GM06990 (cell line): ENCODE measurements at places on chromosomes 2 and 18.

DNA sequence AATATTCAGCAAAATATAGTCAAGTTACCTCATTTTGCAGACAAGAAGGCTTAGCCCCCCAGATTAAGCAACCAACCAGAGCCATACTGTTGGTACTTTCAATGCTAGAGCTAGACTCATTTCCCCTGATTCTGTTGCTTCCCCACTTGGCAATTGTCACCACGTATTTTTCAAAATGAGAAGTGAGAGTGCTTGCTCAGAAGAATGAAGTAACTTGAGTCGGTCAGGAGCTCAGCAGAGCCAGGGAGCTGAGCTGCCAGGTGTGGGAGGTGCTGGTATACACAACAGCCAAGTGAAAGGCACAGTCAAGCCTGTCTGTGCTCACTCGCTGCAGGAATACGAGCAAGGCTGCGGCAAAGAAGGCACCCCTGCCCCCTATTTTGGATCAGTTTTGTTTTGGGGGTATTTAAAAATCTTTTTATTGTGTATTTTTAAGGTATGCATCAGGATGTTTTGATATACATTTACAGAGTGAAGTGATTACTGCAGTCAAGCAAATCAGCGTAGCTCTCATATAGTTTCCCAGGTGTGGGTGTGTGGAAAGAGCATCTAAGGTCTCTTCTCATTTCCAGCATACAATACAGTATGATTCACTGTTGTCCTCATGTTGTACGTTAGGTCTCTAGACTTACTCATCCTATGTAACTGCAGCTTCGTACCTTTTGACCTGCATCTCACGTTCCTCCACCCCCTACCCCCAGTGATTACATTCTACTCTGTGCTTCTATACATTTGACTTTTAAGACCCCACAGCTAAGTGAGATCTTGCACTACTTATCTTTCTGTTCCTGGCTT, 62.4 kb downstream of the MRPS9 start:
- DNase-seq: no peak

DNA sequence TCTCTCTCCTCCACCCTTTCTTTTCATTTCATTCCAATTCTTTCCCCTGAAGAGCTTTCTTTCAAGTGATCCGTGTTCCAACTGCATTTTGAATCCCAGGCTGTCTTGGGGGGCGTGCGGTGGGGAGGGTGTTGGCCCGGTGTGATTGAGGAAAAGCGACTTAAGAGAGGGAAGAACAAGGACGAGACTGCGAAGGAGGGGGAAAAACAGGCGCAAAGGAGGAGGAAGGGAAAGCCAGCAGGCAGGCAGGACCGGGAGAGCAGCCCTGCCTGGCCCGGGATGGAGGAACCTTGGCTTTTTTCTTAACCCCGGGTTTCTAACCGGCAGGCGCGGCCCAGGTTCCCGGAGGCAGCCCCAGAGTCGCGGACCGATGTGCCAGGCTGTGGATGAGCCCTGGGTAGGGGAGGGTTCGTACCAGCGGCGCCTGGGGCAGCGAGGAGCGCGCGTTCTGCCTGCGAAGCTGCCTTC, 1.3 kb downstream of the ADCYAP1 start:
- no peak for DNase-seq

DNA sequence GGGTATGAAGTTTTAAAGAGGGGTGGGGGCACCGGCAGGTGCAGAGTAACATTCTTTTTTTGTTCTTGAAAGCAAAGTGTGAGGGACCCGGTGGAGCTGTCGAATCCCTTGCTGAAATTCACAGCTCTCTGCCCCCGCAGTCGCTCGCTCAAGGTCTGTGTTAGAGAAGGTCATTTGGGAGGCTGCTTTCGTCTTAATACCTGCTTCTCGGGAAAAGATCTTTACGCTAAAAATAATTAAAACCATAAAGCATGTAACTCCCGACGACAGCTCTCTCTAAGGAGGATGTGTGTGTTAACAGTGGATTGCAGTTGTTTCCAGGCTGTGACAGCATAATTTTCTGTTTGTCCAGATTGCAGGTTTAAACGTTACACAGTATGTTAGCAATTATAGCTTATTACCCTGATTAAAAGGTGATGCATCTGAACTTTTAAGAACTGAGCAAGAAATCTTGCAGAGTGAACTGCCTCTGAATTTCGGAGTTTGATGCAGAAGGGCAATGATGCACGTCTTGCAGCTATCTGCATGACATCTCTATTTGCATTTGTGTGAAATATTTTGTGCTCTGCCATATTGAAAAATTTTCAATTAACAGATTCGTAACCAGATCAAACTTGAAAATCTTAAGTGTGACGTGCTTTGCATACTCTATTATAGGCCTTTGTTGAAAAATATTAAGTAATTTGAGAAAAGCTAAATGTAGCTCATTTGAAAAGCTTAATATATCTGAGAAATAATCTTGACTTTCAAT, 954 bp downstream of the RAPGEF4 start:
- no peak for DNase-seq

DNA sequence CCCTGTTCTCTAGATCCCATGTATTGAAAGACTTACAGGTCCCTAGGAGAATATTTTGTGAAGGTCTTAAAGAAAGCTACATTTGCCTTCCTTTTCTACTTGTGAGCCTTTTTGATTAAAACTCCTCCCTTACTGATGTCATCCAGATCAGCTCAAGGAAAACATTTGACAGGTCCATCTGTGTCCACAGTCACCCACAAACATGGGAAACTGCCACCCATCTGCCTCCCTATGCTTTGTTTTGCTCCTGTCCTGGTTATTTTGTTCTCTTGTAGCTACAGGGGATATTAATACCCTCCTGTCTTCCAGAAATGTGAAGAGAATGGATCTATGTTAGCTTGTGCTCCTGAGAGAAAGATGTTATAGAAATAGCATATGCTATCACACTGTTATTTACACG, 203.6 kb upstream of the GALNT5 start:
- no peak for DNase-seq

DNA sequence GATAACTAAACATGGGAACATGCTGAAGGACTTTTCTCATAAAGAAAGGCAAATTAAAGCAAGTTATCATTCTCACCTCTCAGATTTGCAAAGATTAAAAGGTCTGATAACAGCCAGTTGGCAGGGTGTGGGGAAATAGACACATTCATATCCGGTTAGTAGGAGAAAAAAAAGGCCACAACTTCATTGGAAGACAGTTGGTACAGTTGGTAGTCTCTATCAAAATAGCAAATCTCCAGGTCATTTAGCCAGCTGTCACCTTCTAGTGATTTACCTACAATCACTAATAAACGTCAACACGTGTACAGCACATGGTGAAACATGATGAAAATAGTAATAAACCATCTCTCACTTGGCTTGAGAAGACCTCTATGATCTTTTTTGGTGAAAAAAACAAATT, 16.6 kb downstream of the INPP5D start:
- no peak for DNase-seq

DNA sequence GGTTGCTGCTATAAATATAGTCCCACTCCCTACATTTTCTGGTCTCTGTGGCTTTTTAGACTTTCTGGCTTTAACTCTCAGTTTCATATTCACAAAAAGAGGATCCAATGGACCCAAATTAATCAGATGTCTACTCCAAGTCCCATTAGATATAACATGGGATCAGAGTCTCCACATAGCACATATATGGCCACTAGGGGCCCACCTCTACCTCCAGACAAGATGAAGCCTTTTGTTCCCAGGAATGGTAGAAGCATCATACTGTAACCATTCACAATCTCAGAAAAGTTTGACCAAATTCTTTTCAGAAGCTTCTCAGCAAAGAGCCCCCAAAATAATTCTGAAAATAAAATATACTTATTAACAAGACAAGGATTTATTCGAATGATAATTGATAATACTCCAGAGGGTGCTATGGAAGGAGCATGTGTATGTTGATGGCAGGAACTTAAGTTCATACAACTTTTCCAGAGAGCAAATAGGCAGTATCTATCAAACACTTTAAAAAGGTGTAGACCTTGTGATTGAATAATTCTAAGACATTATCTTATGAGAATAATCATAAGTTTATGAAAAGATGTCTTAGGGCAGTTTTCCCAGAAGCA, 382.3 kb upstream of the CRIM1 start:
- no peak for DNase-seq

DNA sequence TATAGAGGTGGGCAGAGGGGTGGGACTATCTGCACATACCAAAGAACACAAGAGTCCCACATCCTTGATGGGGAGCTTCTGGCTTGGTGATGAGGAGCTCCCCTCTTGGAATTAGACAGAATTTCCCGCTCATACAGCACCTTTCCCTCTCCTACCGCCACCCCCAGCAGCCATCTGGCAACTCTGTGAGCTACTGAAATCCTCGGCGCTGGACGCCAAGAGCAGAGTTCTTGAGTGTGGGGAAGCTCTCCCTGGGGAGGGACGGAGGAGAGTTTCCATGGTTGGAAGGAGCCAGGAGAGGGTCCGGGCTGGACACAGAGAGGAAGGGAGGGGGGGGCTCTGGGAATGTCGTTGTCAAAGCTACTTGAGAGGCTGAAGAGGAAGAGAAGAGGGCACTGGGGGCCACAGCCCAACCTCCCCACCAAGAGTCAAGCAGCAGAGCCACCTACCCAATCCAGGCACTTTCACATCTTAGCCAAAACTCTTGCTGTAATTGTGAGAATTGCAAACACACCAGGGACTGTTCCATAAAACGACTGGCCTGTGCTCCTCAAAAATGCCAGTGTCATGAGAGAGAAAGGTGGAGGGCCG, 89.4 kb upstream of the MCFD2 start:
- DNase-seq: no peak

DNA sequence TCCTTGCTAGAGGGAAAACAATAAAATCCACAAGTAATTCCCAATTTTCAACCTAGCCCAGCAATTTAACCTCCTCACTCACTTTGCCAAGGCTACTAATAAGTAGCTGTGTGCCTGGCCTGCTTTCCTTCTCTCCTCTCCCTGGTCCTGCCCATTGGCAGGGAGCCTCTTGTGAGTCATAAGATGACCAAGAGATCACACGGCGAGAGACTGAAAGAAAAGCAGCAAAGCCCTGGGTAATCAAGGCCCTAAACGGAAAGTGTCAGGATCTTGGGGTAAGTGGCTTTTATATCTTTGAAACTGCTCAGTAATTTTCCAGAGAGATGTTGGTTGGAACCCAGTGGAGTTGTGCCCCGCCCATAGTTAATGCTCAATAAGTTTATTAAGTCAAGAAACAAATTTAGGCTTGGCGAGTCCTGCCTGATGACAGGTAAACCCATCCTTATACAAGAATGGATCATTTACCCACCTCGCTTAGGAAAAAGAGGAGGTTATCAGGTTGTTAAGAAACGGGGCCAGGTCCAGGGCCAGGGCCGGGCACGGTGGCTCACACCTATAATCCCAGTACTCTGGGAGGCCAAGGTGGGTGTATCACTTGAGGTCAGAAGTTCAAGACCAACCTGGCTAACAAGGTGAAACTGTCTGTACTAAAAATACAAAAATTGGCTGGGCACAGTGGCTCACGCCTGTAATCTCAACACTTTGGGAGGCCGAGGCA, 10.0 kb upstream of the ADAM17 start:
- DNase-seq: no peak

DNA sequence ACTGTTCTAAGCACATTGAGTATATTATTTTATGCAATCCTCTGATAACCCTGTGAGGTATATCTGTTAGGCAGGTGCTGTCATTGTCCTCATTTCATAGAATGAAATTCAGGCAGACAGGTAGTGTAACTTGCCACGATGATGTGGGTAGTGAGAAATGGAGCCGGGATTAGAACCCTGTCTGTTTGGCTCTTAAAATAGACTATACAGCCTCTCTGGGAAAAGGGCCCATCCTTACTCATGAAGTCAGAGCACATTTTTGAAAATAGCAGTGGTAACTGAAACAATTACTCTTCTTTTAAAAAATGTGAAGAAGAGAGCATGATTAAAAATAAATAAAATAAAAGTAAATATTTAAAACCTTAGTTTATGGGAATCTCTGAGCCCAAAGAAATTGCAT, 23.0 kb downstream of the FAM171B start:
- DNase-seq: no peak
